T-helper 9 cell (primary cell): ENCODE measurements at places on chromosomes 4 and X.

DNA sequence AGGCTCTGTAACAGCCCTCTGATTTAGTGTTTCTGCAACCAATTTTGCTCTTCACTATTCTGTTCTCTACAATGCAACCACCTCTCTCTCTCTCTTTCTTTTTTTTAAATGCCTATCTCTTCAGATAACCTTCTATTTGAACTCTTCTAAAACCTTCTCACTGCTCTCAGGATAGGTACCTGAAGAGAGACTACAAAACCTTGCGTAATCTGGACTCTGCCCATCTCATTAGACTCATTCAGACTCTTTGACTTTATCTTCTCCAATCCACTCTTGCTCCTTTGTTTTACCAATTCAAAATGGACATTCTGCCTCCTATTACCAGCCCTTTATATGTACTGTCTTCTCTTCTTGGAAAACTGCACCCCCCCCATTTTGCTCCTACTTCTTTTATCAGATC, 291.6 kb downstream of the CAMK2D start:
- no peak for DNase-seq

DNA sequence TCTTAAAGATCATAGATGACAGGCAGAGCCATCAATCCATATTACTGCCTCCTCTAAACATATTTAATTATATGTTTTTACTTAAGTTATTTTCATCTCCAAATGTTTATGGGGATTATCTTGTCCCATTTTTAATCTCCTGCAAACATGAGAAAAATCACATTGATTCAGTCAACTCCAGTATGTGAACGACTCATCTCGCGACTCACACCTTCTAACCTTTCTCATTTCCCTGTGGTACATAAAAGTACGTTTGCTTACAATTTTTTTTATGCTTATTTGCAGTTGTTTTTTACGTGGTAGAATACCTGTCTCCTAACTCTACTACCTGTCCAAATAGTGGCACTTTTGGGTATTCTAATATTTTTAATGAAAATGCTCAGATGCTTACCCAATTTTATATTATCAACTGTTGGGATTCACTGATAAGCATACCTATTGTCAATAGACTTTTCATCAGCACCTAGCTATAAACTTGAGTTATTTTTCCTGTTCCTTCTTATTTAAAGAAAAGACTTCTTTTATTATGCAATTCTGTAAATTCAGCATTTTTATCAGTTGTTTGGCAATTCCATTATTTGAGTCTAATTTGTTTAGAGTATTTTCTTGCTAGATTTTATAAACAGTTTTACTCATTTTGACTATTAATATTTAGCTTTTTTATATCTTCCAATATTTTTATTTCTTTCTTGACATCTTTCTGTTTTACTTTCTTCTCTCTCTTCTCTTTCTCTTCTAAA, 276.6 kb downstream of the ANK2 start:
- no peak for DNase-seq

GRCh38 chr4:73211968-73212367, 46.6 kb downstream of the ANKRD17 start:
- DNase-seq, result no peak

- no peak for DNase-seq
These were observed 178 bp downstream of the NELFA start for GRCh38 chr4:2008671-2008920.

GRCh38 chr4:156971676-156972378, at the start of gene PDGFC:
Gene PDGFC, minus strand, starts transcription at chr4:156971799. Its CDS starts 896 bp downstream, at chr4:156970903.
- no peak for DNase-seq

- no peak for DNase-seq
These were observed 8.6 kb upstream of the TSPAN7 start for GRCh38 chrX:38552721-38553120.

- DNase-seq, result no peak
These were observed 324.1 kb upstream of the PPARGC1A start for GRCh38 chr4:24213961-24214360.

GRCh38 chr4:46219872-46220271, 96.0 kb upstream of the GABRG1 start:
- DNase-seq, result no peak

- DNase-seq, result no peak
These were observed 252.5 kb downstream of the DTHD1 start for GRCh38 chr4:36533944-36534343.

DNA sequence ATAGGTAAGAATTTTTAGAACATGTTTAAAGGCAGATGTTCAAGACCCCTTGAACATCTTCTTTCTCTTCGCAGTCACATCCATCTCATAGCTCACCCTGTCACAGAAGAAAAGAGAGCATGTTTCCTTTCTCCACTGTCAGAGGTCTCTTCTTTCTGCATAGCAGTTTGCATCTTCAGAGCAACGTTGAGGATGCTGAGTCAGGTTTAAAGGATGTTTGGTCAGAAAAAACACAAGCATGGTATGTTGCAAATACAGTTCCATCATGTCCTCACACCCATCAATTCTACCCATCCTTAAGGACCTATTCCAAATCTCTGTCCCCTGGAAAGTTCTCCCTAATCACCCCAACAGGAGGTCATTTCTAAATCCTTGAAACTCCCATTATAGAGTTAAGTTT, 84.8 kb downstream of the STOX2 start:
- no peak for DNase-seq

- DNase-seq, result no peak
These were observed 134.4 kb upstream of the INTU start for GRCh38 chr4:127498366-127498765.

DNA sequence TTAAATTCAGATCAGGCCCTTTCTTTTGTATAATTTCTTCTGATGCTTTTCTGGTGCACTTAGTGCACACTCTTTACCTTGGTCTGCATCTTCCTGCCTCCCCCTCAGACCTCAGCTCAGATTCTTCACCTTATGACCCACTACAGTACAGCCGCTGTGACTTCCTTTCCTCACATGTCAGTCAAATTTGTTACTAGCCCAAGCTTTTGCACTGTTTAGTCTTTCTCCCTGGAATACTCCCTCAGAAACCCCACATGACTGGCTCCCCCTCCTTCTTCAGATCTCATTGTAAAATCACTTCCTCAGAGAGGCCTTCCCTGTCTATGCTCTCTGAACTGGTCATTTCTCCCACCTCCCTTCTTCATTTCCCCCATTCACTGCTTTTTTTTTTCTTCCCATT, 132.9 kb downstream of the FRAS1 start:
- DNase-seq, result no peak

DNA sequence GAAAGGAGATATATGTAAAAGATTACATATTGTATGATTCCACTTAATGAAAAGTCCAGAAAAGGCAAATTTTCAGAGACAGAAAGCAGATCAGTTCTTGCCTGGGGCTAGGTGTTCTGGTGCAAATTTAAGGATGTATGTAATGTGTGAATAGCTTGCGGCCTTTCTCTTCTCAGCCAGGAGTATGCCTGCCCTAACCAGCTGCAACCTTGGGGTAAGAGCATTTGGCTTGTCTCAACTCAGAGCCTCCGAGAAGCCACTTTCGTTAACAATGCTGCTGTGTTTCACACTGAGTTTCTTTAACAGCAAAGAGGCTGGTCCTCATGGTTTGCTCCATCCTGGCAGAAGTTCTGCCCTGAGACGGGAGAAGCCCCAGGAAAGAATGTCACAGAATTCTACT, 102.7 kb downstream of the SPCS3 start:
- no peak for DNase-seq

DNA sequence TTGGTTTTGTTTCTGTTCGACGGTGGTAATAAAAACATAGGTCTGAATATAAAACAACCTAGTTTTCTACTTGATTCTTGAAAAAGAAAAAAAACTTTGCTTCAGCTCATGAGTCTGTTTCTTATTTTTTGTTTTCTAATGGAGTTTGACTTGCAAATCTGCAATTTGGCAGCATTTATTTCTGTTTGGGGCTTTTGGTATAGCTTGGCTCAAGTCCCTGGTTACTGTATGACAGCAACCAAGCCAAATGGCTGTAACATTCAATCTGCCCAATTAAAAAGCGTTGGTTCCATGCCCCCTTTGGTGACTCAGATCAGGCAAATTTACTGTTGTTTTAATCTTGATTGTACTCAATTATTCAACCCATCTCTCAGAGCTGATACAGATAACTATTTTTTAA, 263.4 kb downstream of the GRIA3 start:
- no peak for DNase-seq

DNA sequence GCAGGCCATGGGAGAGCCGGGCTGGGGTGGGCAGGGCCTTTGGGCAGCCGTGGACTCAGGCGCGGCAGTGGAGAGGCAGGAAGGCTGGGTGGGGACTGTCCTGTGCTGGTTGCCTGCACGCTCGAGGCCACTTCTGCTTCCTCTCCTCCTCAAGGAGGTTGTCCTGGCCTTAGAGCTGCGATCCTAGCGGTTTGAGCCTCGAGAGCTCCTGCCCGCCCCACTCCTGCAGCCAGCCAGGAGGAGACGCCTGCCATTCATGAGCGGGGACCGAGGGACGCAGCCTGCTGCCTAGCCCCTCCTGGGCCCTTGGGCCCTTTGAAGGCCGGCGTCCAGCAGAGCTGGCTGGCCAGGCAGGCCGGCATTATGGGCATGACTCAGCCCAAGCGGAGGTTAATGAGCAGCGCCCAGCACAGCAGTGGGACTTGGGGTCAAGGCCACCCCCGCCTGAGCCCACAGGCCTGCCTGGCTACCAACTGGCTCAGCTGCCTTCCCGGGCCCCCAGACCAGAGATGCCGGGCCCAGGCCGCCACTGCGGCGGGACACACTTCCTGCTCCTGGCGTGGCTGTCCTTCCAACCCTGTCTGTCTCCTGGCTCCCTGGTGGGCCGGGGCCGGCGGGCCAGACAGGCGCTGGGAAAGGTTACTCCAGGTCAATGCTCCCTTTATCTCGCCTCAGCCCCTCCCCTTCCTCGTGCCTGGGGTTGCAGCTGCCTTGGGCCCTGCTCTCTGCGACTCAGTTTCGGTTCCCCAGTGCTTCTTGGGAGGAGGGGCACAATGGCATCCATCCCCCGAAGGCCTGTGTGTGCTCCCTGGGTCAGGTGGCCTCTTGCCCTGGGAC, 1.8 kb downstream of the ABCD1 start:
- DNase-seq, result peak; percentile 30

DNA sequence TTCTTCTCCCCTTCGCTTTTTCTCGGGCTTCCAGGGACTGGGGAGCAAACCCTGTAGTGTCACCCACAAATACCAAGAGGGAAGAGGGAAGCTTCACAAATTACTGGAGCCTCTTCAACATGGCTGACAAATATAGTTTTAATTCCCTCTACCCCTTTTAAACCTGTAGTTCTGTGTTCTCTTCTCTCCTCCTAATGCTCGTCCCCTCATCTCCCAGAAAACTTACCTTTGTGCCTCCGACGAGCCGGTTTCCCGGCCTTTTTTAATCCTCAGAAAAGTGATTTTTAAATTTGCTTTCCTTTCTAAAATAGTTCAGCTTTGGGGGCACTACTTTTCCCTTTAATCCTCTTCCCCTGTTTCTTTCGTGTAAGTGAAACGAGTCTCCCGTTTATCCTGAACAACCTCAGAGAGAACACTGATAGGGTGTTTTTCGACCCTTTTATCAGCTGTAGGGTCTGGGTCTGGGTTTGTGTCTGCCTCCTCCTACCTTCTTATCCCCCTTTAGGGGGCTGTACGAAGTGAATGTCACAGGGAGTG, 408 bp downstream of the TET2 start:
- DNase-seq, result no peak

DNA sequence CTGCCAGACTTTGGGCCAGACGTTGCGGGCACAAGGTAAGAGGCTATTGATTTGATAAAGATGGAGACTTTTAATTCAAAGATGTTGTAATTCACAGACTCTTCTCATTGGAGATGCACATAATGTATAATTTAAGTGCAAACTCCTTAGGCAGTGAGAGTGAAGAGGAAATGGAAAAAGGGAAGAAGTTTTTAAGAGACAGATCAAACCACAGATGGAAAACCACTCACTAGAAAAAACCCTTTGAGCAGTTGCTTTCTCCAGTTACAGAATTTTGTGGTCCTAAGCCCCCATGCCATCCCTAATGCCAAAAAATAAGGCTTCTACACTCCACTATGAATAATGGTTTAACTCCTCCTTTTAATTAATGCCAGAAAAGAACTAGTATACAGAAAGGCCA, 977.1 kb upstream of the PRKX start:
- DNase-seq, result no peak

DNA sequence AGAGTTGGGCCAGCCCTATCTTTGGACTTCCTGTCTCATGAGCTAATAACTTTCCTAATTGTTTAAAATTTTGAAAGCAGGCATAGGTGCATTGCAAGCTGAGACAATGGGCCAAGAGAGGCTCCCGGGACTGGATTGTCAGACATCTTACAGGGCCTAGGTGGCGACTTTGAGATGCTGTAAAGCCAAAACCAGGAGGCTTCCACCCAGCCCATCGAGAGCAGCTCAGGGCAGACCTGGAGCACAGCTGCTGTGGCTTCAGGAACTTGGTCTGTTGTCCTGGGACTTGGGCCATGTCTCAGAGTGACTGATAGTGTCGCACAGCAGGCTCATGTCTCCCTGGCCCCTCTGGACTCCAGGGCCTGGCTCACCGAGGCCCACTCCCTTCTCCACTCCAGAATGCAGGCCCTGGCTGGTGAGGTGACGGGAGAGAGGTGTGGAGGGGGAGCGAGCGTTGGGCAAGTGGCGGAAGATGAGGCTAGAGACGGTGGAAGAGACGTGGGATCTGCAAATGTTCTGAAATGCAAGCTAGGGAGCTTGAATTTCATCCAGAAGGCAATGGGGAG, 24.1 kb upstream of the MTM1 start:
- no peak for DNase-seq

- no peak for DNase-seq
These were observed 20.6 kb downstream of the GALNT7 start for GRCh38 chr4:173189117-173189693.

- DNase-seq, result no peak
These were observed 146.1 kb downstream of the RBM46 start for GRCh38 chr4:154927126-154927680.

DNA sequence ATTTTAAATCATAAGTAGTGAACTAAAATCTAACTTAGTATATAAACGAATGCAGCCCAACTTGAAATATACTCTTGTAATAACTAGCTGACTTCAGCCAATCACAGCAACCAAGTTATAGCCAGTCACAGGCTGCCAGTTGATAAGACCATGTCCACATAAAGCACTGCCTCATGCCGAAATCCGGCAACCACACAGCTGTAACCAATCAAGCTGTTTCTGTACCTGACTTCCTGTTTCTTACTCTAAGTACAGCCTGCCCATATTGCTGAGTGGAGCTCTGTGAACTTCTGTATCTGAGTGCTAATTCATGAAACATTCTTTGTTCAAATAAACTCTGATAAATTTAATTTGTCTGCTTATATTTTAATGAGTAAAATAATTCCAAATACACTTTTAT, 805.3 kb upstream of the EPHA5 start:
- no peak for DNase-seq

- no peak for DNase-seq
These were observed 4.1 kb downstream of the MSANTD1 start for GRCh38 chr4:3252831-3253641.

DNA sequence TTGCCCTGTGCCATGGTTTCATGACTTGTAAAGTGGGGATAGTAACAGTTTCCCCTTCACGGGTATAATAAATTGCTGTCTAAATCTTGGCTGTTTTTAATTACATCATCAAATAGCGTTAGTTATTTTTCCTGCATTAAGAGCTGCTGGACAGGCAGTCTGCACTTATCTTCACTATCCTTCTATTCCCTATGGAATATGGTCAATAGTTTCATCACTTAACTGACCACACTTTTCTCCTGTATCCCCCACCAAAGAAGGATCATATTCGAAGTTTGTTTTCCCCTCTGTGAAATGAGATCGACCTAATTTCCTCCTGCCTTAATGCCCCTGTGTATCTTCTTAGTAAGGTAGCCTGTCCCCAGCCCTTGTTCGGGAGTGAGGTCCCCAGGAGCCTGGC, 133.2 kb downstream of the SHROOM3 start:
- DNase-seq, result no peak

GRCh38 chrX:55523356-55523755, 33.7 kb upstream of the USP51 start:
- no peak for DNase-seq
